ENCODE measurements at places on chromosomes 11 and 22.

GRCh38 chr11:133501643-133502539 is 30.4 kb downstream of the OPCML start:
- DNase-seq: no peak

GRCh38 chr11:69651834-69652620 is 11.1 kb downstream of the CCND1 start:
- DNase-seq: no peak

DNA sequence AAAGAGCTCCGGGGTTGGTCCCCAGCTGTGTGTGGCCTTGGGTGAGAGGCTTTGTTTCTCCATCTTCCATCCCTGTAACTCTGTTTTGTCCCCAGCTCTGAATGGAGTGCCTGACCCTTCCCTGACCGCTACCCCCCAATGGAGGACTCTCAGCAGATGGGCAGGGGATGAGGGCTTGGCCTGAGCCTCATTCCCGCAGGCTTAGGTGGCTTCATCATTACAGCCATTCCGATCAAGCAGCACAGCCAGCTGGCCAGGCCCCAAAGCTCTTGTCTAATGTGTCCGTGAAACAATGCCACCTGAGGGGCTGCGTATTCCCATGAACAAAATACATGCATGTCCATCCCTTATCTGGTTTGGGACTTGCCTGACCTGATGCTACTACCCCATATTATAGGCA is 3.9 kb upstream of the CDC42EP2 start:
- no peak for DNase-seq

- DNase-seq: no peak
Observed at GRCh38 chr11:38498721-38499120, 1900.7 kb upstream of the RAG2 start.

- DNase-seq: no peak
Observed at GRCh38 chr11:8807544-8808225, 103.3 kb upstream of the AKIP1 start.

- no peak for DNase-seq
Observed at GRCh38 chr22:42160830-42161696, 30.5 kb upstream of the CYP2D6 start.

GRCh38 chr11:64564947-64565889 is 25.8 kb upstream of the SLC22A12 start:
- DNase-seq: no peak

GRCh38 chr22:49011379-49011768 is 816.3 kb downstream of the BRD1 start:
- no peak for DNase-seq

GRCh38 chr11:17831883-17832282 is 97.3 kb downstream of the KCNC1 start:
- DNase-seq: no peak

GRCh38 chr22:24540470-24540869 is 14.5 kb downstream of the GUCD1 start:
- no peak for DNase-seq

DNA sequence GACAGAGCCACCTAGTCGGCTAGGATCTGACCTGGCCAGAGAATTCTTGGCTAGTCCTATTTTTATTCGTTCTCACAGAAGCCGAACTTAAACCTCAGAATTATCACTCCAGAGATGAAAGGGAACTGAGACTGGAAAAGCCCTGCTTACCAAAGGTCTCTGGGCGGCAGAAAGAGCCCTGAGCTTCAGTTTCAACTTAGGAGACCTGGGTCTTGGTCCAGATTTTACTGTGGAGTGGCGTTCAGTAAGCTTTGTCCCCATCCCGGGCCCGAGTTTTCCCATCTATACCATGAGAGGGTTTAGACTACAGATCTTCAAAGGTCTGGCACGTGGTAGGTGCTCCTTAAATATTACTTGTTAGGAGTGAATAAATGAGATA is 516 bp downstream of the NEU3 start:
- DNase-seq: no peak

DNA sequence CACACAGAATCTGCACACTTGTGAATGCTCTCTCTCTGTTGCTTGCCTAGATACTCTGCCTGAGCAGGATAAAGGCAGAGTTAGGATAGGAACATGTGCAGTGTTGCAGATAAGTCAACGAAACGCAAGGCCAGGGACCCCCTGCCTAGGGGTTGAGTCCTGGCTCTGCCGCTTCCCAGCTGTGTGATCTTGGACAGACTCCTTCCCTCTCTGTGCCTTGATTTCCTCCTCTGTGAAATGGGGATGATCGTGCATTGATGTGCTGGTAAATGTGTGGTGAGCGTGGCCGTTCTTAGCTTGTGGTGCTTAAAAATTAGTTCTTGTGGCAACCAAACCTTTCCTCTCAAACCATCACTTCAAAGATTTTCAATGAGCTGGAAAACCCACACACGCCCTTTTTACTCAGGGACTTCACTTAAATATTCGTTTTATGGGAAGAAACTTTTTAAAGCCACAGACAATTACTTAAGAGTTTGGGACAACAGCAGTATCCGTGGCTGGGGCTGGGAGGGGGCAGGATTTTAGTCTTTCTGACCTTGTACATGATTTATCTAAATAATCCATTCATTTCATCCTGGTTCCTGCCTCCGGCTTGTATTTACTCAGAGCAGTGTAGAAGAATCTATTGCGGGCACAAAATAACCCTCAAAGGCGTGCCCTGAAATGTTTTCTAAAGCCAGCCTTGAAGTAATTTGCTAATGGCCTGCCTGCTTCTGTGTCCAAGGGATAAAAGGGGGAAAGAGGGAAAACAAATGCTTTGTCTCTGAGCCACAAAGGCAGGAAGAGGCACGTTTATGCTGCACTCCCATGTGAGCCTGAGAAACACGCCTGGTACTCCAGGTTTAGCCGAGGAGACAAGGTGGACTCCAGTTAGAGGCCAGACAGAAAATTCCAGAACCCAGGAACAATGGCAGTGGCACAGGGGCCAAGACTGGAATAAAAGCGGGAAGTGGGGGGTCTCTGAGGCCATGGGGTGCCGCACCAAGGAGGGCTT is 85.0 kb upstream of the CRYBB3 start:
- DNase-seq: no peak

GRCh38 chr11:71383461-71383860 is 64.7 kb downstream of the DHCR7 start:
- no peak for DNase-seq

GRCh38 chr11:72146625-72147024 is 11.1 kb downstream of the FOLR3 start:
- no peak for DNase-seq

DNA sequence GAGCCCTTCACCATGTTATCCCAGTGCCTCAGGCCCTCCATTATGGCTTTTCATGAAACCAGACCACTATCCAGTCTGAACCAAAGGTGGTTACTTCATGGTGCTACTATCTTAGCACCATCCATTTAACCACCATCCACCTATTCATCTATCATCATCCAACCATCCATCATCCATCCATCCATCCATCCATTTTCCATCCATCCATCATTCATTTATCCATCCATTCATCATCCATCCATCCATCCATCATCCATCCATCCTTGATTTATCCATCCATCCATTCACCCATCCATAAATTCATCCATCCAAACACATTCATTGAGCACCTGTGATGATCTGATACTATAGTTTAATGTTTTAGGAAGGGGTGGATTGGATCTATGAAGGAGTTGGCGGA is 93.5 kb downstream of the CCDC81 start:
- DNase-seq: no peak

DNA sequence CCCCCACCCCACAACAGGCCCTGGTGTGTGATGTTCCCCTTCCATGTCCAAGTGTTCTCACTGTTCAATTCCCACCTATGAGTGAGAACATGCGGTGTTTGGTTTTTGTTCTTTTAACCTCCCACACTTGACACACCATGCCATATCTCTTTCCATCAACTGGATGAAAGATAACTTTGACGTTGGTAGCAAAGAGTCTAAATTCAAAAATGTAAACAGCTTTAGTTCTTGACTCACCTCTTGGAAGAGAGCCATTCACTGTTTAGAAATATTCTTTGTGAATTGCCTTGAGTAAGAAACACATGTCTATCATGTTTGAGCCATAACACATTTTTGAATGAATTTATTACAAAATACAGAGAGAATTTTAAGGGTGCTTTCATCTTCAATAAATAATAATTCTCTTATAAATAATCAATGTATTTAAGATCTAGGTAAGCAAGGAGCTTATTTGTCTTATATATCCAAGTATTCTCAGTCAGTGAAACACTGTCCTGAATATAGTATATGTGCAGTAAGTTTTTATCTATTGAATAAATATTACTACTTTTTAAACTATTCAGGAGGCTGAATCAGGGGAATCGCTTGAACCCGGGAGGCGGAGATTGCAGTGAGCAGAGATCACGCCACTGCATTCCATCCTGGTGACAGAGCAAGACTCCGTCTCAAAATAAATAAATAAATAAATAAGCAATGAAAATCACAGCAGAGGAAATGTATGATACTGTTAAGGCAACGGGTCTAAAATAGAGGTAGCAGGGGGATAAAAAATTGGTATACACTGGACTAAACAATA is 6.7 kb downstream of the CARD18 start:
- DNase-seq: no peak
